ENCODE measurements at places on chromosomes 16 and 17.

DNA sequence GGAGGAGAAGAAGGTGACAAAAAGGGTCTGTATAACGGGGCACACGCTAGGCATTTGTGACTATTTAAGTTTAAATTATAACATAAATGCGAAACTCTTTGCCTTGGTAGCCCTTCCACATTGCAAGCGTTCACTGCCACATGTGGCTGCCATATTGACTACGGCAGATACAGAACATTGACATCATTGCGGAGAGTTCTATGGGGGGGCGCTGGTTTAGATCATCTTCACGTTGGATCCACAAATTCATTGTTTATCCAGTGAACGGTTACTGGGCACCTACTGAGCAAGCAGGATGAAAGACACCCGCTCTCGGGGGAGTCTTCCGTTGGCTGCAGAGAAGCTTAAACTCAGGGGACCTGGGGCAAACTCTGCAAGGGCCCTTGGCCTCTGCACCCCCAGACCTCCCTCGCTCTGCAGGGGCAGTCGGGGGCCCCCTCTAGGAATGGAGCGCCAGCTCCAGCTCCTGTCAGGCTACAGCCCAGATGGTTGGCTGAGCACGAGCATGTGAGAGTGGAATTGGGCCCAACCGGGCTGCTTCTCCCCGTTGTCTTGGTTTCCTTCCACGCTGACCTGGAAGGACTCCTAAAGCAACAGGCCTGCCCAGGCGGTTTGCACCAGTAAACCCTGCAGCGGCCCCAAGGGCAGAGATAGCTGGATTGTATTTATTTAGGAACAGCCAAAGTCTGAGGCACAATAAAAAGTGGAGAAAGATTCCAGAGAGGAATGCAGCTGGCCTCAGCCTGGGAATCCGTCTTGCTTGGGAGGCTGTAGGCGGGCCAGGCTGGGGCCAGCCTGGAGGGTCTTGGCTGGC, 172.2 kb downstream of the SEC14L1 start:
- DNase-seq: no peak

DNA sequence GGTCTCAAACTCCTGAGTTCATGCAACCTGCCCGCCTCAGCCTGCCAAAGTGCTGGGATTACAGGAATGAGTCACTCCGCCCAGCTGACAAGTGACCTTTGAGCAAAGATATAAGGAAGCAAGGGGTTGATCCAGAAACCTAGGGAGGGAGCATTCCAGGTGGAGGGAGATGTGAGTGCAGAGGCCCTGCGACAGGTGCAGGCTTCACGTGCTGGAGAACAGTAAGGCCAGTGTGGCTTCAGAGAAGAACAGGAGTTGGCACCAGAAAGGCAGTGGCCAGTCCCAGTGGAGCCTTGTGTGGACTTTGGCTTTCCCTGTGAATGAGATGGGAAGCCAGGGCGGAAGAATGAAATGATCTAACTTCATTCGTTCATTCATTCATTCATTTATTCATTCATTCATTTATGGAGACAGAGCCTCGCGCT, 73.6 kb upstream of the HAS3 start:
- DNase-seq: no peak

DNA sequence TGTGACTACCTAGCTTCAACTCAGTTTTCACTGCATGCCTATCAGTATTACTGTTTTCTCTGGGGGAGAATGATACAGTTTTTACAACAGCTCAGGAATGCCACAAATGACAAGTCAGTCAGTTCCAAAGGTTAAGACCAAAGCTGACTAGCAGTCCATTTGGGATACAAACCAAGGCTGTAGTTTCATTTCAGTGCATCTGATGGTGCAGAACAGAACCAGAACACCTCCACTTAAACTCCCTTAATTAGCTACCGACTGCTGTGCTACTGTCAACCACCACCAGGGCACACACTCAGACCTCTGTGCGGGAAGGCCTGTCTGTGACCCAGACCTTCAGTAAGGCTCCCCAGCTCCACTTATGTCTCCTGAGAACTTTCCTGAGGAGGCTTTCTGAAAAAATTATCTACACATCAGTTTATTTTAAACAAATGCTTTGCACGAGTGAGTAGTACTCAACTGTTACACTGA, 20.4 kb downstream of the NFE2L1 start:
- DNase-seq: no peak

- DNase-seq: no peak
Measured at GRCh38 chr17:52546493-52546892, 388.0 kb upstream of the CA10 start.

DNA sequence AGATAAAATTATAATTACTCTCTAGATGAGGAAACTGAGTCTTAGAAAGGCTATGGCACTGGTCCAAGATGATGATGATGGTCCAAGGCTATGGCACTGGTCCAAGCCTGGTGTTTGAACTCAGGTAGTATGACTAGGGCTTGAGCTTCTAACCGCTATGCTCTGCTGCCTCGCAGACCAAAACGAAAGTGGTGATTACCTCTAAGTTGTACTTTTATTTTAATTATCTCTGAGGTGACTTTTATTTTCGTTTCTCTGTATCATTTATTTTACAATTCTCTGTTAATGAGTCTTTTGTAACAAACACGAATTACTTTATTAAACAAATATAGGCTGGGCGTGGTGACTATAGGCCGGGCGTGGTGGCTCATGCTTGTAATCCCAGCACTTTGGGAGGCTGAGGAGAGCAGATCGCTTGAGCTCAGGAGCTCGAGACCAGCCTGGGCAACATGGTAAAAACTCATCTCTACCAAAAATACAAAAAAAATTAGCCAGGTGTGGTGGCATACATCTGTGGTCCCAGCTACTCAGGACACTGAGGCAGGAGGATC, 5.6 kb downstream of the REXO5 start:
- no peak for DNase-seq

GRCh38 chr16:6335072-6335471, 997.6 kb upstream of the RBFOX1 start:
- no peak for DNase-seq

GRCh38 chr17:8059131-8059530, 20.3 kb downstream of the ALOX15B start:
- no peak for DNase-seq

- DNase-seq: no peak
Measured at GRCh38 chr16:57036945-57037344, 47.6 kb downstream of the NLRC5 start.

GRCh38 chr16:79369796-79370195, 230.7 kb downstream of the MAF start:
- no peak for DNase-seq

DNA sequence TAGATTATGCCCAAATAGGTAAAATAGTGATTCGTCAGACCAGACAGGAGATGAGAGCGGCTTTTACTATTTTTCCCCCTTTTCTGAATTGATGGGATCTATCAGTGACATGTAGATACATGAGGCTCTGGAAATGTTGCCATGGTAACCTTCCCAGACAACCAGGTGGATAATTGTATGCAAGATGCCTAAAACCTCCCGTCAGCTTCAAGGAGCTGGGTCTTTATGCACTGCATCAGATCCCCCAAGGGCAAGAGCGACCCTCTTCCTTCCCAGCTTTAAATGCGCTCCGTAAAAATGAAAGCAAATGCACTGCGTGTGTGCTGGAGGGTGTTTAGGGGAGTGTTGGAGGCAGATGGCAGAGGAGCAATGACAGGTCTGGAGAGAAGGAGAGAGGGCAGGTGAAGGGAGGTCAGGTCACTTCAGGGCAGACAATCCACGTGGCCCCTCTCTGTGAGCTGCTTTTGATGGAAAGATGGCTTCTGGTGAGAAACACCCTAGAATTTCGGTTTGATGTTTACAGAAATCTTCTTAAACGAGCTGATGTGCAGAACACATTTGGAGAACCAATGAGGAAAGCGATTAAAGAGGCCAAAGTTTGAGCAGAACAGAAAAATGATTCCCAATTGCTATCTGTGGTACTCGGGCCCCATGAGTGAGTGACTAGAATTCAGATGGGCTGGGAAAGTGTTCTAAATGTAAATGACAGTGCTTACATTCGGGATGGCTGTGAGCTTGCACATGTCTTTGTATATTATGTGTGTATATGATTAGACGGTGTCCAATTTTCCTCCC, 461.7 kb upstream of the HSBP1 start:
- DNase-seq: no peak

DNA sequence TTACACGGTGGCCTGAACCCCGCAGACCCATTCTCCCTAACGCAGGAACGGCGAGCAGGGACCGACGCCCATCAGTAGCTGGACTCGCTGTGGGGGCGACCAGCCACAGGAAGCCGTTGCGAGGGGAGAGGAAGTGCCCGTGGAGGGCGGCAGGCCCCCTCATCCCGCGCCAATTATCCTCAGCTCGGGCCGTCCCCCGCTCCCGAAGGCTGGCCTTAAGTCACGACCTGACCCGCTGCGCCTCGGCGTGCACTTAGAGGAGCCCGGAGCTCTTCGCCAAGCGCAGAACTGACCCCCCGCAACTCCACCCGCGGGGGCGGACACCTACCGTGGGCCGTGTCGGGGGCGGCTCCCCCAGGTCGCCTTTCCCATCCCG, 401 bp downstream of the ARL16 start:
- no peak for DNase-seq

DNA sequence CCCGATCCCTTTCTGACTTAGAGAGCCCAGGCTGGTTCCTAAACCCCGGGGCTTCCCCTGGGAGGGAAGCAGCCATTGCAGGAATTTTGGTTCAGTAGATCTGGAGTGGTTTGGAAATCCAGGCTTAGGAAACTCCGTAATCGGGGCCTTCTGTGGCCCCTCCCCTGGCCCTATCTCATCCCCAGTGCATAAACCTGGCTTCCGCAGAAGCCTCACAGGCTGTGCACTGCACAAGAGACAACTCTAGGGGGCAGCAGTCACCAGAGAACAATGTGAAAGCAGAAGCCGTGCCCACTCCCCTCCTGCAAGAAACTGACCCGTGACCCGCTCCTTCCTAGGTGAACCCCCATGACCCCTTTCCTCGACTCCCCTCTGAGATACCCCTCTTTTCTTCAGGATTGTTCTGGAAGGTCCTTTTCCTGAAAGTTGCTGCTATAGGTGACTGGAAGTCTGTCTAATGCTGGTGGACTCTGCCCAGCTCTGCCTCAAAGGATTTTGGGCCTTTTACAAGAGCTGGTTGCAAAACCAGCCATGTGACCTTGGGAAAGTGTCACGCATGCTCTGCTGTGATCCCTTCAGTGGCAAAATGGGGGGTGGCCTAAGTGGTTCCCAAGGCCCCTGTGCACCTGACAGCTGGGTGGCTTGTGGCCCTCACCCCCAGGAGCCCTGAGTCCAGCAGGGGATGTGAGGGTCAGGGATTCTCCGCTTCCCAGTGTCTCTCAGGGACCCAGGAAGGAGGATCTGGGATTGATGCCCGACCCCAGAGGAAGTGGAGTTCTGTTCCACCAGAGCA, 14.4 kb downstream of the GUCY2D start:
- peak; percentile 64 for DNase-seq

DNA sequence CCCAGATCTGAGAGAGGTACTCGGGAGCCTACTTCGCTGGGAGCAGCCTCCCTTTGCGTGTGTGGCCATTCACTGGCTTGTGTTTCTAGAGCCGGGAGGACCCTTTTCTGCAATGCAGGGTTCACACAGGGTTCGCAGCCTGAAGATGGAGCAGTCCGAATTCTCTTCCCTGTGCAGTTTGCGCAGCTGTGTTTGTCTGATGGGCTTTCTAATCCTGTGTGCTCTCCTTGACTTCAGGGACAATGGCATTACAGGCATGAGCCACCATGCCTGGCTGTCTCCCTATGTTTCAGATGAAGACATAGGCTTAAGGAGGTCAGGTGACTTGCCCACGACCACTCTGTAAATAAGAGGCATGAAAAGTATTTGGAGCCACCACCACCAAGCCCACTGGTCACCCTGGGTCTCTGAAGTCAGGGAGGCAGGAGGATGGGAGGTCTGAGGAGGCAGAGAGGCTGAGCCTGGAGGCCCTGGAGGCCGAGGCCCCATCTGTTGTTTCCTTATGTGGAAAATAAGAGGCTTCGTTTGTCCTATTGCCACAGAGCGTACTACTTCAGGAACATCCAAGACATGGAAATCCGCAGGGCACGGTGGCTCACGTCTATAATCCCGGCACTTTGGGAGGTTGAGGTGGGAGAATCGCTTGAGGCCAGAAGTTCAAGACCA, 5.0 kb upstream of the STH start:
- no peak for DNase-seq

- DNase-seq: no peak
Measured at GRCh38 chr17:79224476-79224875, 149.9 kb downstream of the ENGASE start.

GRCh38 chr17:4557626-4558346, 2.6 kb downstream of the GGT6 start:
- no peak for DNase-seq

DNA sequence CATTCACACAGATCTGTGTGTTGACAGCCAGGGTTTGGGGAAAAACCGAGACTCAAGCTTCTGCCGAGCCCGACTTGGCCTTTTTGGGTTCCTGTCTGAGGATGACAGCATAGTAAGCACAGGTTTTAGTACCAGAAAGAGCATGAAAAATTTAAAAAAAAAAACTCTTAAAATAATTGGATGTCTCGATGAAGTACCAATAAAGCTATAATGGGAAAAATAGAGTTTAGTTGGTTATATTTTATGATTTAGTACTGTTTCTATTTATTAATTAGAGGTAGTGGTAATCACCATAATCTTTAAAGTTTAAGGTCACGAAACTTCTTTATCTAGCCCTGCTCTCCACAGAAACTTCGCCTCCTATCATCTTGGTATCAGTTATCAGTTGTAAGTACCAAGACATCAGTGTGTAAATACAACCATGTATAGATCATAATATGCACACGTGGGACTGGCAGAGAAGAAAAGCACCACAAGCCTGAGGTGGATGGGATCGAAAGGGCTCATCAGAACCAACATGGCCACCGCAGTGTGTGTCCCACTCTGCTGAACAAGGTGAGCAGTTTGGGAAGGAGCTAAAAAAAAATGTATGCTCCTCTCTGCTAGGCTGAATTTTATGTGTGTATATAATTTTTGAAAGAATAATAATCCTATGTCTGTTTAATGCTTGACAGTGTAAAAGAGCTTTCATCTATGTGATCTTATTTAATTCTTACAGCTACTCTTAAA, 14.4 kb upstream of the EEF2K start:
- DNase-seq: no peak

DNA sequence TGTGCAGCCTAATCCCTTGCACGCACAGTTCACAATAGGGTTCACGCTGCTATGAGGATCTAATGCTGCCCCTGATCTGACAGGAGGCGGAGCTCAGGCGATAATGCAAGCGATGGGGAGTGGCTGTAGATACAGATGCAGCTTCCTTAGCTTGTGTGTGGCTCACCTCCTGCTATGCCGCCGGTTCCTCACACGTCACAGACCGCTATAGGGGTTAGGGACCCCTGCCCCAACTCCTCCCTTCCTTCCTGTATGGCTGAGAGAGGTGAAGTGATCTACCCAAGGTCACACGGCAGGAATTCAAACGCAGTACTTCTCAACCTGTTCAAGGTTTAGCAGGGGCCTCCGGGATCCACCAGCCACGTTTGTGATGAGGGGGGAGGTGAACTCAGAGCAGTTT, 13.4 kb upstream of the PLLP start:
- DNase-seq: peak; percentile 81

GRCh38 chr17:34163646-34164045, 91.4 kb upstream of the CCL2 start:
- no peak for DNase-seq

GRCh38 chr16:9489835-9490467, 398.5 kb downstream of the HAPSTR1 start:
- DNase-seq: no peak

GRCh38 chr16:89511374-89511773, 3.2 kb downstream of the SPG7 start:
- DNase-seq: no peak
